Activated CD4-positive, alpha-beta memory T cell treated with anti-CD3 and anti-CD28 coated beads, Interleukin-2, amount 10 ng/mL, durations not matched to agents 7 days and 5 days (primary cell): ENCODE measurements at places on chromosomes 5 and 9.

DNA sequence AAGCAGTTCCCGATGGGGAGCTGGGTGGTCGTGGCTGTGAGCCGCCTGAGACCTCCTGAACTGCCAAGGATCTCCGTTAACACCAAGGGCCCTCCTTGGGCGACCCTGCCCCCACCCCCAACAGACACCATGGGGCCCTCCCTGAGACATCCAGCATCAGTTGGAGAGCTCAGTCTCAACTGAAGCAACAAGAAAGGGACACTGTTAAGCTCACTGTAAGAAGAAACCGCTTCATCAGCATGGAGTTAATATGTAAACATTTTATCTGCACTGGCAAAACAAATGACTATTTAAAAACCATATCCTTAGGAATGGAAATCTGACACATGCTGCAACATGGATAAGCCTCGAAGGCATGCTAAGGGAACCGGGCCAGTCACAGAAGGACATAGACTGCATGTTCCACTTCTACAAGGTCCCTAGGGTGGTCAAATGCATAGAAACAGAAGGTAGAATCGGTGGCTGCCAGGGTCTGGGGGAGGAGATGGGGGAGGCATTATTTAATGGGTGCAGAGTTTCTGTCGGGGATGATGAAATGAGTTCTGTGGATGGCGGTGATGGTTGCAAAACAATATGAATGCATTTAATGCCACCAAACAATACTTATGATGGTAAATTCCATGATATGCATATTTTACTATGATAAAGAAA is 47.4 kb downstream of the ROR2 start:
- no peak overlapping the region for H3K4me3 ChIP-seq
- H3K4me1 ChIP-seq: peaks cover 9% of the 10 kb centered on the region
- no peak overlapping the region for H3K27ac ChIP-seq
- no peak for DNase-seq

DNA sequence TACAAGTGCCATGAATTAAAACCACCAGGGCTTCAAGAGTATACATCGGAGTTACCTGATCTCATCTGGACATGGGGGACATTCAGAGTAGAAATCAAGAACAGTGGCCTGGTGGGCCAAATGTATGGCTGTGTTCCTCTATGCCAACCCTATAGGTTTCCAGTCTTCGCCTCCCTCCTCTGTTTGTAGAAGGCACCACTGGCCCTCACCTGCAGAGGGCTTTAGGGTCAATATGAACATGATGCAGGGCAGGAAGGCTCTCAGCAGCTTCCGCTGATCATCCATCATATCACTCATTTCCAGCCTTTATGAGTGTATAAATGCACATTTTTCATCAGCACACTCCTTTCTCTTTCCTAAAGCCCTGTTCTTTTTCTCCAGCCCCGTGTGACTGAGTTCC is 555.5 kb upstream of the BRINP1 start:
- no peak for DNase-seq
- H3K27ac ChIP-seq: no peak overlapping the region

DNA sequence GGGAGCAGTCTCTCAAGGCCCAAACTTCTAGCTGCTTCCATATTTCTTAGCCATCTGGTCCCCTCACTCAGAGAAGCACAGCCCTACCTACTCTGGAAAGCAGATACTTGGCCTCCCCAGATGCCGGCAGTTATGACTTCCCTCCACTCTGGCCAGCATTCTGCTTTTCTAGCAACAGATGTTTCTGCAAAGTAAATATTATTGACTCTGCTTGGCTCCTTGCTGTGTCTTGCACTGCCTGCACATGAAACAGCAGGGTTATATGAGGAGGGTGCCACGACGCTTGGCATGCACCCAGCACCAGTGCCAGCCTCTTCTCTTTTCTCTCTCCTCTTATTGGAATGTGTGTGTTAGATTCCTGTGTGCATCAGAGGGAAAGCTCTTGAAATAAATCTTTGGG is 99.7 kb downstream of the ARHGAP26 start:
- H3K27me3 ChIP-seq: no peaks in the 10 kb centered on the region
- H3K36me3 ChIP-seq: no peaks in the 10 kb centered on the region
- peaks cover 10% of the 10 kb centered on the region for H3K4me1 ChIP-seq
- H3K27ac ChIP-seq: no peak overlapping the region

DNA sequence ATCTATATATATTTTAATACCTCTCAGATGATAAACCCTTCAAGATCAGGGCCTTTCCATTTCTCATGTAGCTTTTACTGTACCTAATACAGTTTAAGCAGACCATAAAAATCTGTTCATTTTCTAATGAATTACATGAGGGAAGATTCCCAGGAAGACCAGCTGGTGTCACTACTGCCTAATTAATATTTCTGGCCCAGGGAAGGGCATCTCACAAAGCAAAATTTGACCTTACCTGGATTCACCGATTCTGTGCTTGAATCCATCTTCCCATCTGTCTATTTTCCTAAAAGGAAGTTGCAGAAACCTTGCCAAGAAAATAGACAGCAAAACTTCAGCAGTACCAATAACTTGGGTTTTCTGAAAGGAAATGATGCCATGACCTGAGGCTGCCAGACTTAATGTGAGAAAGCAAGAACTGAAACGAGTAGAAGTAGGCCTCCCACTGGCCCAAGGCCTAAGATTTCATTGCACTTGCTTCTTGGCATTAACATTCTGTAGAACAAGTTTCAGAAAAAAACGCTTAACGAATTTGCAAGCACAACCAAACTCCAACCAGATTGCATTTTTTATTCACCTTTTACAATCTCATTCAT is 83.0 kb upstream of the GLIS3 start:
- no peaks in the 10 kb centered on the region for H3K36me3 ChIP-seq
- no peak overlapping the region for H3K4me3 ChIP-seq
- DNase-seq: no peak
- H3K4me1 ChIP-seq: no peaks in the 10 kb centered on the region

- DNase-seq: no peak
- peaks cover 50% of the 10 kb centered on the region for H3K36me3 ChIP-seq
- peaks cover 78% of the 10 kb centered on the region for H3K4me1 ChIP-seq
- H3K4me3 ChIP-seq: no peak overlapping the region
- no peaks in the 10 kb centered on the region for H3K27me3 ChIP-seq
Measured at GRCh38 chr5:6719417-6719816, 6.2 kb downstream of the TENT4A start.

DNA sequence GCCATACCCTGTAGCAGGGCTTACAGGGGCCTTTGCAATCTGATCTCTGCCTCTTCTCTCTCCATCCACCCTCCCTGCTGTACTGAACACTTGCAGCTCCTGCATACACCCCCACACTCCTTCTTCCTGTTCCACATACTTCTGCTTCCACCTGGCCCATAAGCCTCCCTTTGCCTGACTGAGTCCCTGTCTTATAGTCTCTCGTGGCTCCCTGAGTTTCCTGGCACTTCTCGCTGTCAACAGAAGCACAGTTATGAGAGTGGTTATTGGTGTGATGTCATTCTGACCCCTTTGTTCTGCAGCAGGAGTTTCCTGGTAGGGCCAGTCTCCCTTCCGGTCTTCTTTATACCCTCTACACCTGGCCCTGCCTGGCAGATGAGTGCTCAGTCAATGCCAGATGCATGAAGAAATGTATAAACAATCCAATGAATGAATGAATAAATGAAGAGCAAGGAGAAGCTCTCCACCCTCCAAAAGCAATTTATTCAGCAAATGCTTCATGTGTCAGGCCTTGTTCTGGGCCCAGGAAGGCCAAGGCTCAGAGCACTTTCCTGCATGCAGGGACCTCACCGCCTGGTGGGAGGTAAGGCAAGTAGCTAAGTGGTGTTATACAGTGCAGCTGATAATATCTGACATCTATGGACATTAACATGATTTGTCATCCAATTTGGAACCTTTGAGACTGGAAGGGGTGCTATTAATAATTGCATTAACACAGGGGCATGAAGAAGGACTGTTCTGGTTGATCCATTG is 20.5 kb upstream of the CSF1R start:
- H3K27me3 ChIP-seq: peaks cover 19% of the 10 kb centered on the region
- H3K27ac ChIP-seq: no peak overlapping the region
- no peaks in the 10 kb centered on the region for H3K36me3 ChIP-seq
- peaks cover 5% of the 10 kb centered on the region for H3K4me1 ChIP-seq
- DNase-seq: no peak

GRCh38 chr9:75452512-75452911 is 364.2 kb downstream of the OSTF1 start:
- H3K4me3 ChIP-seq: no peak overlapping the region
- no peaks in the 10 kb centered on the region for H3K4me1 ChIP-seq
- H3K36me3 ChIP-seq: no peaks in the 10 kb centered on the region
- no peak overlapping the region for H3K27ac ChIP-seq
- no peaks in the 10 kb centered on the region for H3K27me3 ChIP-seq
